T-helper 17 cell (primary cell): ENCODE measurements at places on chromosomes 5 and 9.

DNA sequence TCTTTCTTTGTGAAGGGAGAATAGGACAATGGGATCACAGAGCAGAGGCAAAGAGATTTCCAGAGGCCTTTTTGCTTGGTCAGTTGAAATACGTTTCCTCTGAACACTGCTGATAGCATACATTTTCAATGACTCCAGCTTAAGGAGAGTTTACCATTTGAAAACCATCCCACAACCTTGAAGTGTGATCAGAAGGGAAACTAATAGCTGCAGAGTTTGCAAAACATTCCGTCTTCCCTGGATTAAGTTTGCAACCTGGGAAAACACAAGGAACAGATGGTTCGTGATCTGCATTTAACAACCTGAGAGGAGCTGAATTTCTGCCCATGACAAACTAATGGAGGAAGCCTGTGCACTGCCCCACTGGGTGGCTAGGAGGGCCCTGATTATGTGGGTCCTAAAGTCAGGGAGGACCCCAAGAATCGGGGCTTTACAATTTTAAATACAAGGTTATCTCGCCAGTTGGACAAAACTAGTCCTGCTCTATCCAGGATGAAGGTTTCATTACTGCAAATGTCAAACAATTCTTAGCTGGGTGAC lies 35.6 kb downstream of the MTX3 start:
- no peak for DNase-seq

DNA sequence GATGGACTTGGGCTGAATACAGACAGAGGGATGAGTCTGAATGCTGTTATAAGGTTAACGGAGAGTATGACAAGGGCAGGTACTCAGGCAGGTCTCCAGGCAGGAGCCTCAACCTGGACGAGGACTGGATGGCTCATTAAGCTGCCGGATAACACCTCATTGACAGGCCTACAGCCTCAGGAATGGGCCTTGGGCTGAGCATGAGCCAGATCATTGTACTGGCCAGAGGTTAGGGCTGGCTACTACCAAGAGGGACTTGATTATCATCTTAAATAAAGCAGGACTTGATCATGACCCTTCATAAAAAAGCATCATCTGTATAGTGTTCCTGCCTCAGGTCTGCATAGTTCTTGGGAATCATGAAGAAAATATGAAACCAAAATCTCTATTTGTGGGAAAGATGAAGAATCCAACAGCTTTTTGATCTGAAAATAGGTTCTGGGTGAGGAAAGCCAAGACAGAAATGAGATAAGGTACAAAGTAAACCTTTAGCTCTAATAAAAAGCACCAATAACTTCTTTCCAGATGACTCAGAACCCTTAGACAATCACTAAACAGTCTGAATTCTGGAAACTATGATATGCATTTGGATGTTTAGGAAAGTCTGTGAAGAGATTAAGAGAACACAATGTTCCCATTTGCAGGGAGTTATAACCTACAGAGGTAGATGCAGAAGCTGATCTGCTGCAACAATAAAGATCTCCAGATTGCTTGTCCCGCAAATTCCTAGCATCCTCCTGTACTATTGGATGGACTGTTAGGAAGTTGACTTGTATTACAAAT lies 343.1 kb downstream of the CTNND2 start:
- DNase-seq = no peak

DNA sequence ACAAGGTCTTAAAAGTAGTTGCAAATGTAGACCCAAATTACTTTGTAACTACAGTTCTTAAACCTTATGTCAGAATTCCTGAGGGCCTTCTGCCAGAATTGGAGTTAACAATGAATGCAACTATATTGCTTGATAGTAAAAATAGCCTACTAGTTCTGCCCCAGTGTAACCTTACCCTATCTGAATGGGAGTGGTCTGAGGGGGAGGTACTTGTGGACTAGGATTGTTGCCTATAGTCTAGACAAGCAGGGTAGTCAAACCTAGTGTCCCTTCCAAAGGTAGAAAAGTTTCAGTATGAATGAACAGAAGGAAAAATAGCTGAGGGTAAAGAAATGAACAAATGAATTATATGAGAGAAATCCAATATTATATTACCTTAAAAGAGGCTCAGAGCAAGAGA lies 242.2 kb downstream of the PJA2 start:
- no peak for DNase-seq

DNA sequence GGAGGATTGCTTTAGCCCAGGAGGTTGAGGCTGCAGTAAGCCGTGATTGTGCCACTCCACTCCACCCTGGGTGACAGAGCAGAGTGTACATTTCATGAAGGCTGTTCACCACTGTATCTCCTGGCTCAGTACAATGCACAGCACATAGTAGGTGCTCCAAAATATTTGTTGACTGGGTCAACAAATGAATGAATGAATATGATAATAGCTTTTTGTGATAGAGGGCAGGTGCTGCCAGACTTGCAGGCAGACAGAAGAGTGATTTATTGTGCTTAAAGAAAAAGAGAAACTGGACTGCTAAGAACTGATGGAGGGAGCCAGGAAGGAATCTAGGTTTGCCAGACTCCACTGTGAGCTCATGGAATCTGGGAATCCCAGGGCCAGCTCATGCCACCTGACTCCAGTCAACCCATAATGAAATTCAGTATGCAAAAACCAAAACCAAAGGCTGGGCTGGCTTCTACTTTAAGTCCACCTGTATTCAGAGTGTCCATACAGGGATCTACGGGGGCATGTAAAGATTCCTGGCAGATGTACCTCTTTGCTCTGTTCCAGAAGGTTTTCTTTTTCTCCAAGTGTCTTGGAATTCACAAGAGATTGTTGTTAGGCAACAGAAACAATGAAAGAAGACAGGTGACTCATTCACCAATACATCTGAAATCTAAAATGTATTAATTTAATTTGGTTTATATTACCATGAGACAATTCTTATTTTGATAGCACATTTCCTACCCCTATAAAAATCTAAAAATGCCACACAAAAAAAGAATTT lies 15.5 kb upstream of the CTNNA1 start:
- DNase-seq = no peak

- DNase-seq = no peak
Observed at GRCh38 chr5:33049298-33049697, 338.2 kb downstream of the NPR3 start.

- DNase-seq = no peak
Observed at GRCh38 chr9:35686222-35687203, 3.2 kb downstream of the TPM2 start.

DNA sequence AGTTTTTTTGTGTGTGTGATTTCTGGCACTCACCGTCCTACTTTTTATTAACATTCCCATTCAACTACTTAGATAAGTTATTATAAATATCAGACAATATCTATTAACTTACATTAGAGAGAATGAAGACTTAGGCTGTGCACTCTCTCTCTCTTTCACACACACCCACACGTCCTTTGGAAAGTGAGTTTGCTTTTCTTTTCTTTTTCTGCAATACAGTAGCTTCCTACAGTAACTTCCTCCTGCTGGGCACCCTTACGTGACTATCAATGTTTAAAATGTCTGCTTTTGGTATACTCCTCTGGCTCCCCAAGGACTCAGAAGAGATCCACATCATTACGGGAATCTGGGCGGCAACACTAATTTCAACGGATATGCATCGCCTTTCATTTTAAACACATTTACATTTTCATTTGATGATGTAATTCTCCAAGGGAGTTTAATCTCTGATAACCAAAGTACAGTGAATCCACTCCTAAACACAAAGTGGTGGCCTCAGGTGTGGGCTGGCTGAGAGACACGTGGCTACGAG lies 179.5 kb downstream of the MAPKAP1 start:
- no peak for DNase-seq

GRCh38 chr5:176543428-176544182 lies 5.5 kb upstream of the CDHR2 start:
- DNase-seq = peak; percentile 57

GRCh38 chr5:101080462-101081240 lies 177.6 kb upstream of the ST8SIA4 start:
- DNase-seq = no peak

- no peak for DNase-seq
Observed at GRCh38 chr5:53472720-53473510, 7.5 kb upstream of the FST start.

DNA sequence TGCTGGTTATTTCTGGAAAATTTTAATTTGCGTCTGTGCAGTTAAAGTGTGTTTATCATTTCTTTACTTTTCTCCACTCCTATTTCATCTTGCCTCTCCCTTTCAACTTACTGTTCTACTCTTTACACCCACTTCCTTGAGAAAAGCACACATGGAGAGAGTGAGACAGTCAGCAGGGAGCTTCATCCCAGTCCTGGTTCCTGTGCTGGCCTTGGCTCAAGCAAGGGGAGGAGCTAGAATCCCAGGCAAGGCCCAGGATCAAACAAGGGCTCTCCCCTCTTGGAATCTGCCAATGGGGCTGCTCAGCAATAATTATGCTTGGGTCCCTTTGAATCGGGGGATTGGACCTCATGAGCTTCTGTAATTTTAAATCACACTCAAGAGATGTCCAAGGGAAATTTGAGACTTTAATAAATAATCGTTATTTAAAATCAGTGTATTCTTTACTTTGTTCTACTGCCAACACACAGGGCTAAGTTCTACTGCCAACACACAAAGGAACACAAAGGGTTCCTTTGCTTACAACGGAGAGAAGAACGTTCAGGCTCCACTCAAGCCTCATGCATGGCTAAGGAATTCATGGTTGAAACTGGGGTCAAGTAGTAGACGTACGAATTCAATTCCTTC lies 439.3 kb upstream of the DAB2 start:
- DNase-seq = no peak

GRCh38 chr5:109469896-109470662 lies 60.3 kb upstream of the PJA2 start:
- DNase-seq = no peak

- no peak for DNase-seq
Observed at GRCh38 chr5:159947708-159948358, 31.6 kb downstream of the ADRA1B start.

DNA sequence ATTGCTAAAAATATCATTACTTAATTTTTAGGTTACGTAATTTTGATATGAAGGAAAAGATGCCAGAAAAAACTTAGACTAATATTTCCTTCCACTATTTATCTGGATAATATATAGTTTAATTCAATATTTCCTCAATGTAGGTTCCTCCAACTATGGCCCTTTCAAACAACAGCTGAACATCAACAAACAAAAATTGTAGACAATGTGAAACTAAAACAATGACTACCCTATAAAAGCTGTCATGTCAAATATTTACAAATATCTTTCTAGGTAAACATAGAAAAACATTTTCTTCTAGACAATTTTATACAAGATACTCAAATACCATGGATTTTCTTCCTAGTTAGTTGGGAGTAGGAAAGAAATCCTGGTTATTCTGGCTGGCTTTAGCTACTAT lies 16.9 kb downstream of the ELOVL7 start:
- DNase-seq = no peak

GRCh38 chr9:93303806-93304573 lies 120.1 kb downstream of the WNK2 start:
- no peak for DNase-seq

DNA sequence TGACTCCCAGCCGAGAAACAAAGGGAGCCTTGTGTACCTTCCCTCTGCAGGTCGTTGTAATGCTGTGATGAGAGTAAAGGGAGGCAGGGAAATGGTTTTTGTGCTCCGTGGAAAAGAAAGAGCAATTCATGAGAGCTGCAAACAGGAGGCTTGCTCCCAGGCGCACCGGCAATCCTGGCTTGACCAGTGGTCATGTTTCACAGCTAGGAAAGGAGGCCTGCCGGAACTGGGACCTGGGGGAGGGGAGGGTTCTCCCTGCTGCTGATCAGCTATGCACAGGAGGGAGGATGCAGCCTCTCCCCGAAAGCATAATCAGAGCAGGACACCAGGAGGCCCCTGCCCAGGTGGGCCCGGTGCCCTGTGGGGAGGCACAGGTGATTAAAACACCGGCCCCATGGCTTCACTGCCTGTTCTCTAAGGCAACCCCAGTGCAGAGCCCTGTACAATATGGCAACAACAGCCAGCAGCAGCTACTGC lies 131.3 kb downstream of the ZDHHC21 start:
- no peak for DNase-seq

GRCh38 chr5:67878933-67879332 lies 336.6 kb upstream of the PIK3R1 start:
- no peak for DNase-seq

GRCh38 chr5:38926121-38926520 lies 80.3 kb downstream of the OSMR start:
- DNase-seq = no peak

DNA sequence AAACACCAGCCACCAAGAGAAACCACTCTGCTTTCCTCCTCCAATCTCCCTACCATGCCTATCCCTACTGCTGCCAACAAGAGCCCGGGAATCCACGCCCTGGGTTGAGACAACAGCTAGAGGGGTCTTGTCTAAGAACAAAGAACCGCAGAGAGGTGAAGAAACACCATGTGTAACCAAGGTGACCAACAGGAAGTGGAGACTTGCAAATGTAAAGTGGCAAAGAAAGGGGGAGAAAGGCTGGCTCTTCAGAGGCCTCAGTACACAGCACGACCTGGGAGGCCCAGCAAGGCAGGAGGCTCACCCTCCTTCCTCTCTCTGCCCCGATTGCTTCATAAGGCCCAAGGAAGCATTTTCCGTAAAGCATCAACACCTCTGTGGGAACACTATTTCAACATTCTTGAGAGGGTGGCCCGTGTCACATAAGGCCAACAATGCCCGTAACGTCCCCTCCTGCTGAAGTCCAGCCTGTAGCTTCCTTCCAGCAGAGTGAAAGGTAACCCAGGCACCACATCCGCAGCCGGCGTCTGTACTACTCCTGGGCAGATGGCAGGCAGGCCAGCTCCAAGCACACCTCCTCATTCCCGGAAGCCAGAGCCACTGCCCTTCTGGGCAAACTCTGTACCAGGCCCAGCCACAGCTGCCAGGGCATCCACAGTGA lies 18.3 kb downstream of the CCNJL start:
- no peak for DNase-seq

- no peak for DNase-seq
Observed at GRCh38 chr9:75183306-75183705, 95.0 kb downstream of the OSTF1 start.

- peak; percentile 42 for DNase-seq
Observed at GRCh38 chr9:6758498-6759184, 868 bp downstream of the KDM4C start.

GRCh38 chr5:126746290-126746689 lies 30.6 kb upstream of the LMNB1 start:
- DNase-seq = no peak

- no peak for DNase-seq
Observed at GRCh38 chr9:82920154-82920553, 142.8 kb downstream of the RASEF start.

- DNase-seq = no peak
Observed at GRCh38 chr5:122697191-122697590, 77.7 kb upstream of the SNX2 start.

GRCh38 chr5:97547999-97548738 lies 365.1 kb upstream of the RIOK2 start:
- DNase-seq = no peak

- no peak for DNase-seq
Observed at GRCh38 chr5:109878887-109879286, 189.2 kb downstream of the MAN2A1 start.

- no peak for DNase-seq
Observed at GRCh38 chr5:138611678-138612218, 36.5 kb upstream of the HSPA9 start.

- no peak for DNase-seq
Observed at GRCh38 chr5:124783794-124784193, 37.4 kb upstream of the ZNF608 start.
